T-helper 2 cell (primary cell): ENCODE measurements at places on chromosomes 16 and 17.

- peak; percentile 70 for DNase-seq
Observed at GRCh38 chr17:63700528-63701455, 867 bp upstream of the LIMD2 start.

GRCh38 chr17:82917699-82918345 is 78.0 kb upstream of the ZNF750 start:
- DNase-seq: no peak

DNA sequence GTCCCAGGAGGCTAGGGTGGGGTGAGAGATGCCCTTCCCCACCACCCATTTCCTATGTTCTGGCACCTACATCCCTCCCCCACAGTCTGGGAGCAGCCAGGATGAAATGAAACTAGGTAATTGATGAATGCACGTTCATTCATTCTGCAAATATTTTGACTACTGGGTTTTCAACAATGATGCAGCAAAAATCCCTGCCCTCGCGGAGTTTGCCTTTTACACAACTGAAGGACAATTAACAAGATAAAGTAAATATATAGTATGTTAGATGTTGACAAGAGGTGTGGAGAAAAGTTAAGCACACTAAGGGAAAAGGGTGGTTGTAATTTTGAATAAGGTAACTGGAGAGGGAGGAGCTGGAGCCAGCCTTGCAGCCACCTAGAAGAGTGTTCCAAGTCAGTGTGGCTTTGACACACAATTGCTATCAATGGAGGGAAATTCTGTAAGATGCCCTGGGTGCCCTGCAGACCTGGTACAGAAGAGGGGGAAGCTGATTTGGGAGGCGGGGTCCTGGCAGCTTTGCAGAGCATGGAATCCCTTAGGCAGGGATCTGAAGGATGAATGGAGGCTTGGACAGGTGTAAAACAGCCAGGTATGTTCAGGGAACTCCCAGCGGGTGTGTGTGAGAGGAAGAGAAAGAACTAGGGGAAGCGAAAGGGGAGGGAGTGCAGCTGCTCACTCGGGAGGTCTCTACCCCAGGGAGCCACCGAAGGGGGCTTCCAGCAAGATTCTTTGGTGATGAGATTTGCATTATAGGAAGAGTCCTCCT is 2.5 kb downstream of the TMEM92 start:
- DNase-seq: no peak

GRCh38 chr16:55101026-55101425 is 170.4 kb downstream of the IRX5 start:
- DNase-seq: no peak

- no peak for DNase-seq
Observed at GRCh38 chr17:62098623-62099231, 33.6 kb upstream of the MED13 start.

DNA sequence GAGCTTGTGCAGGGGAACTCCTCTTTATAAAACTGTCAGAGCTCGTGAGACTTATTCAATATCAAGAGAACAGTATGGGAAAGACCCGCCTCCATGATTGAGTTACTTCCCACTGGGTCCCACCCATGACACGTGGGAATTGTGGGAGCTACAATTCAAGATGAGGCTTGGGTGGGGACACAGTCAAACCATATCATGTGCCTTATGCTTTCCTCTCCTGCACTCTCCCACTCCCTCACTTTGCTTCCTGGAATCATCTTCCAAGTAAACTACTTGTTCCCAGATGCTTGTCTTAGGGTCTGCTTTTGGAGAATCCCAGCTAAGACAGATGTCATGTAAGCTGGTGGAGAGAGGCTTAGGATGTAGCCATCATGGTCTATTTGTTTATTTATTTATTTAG is 271.2 kb downstream of the HAPSTR1 start:
- no peak for DNase-seq

- DNase-seq: no peak
Observed at GRCh38 chr16:4420505-4421105, 4.2 kb upstream of the CORO7 start.

DNA sequence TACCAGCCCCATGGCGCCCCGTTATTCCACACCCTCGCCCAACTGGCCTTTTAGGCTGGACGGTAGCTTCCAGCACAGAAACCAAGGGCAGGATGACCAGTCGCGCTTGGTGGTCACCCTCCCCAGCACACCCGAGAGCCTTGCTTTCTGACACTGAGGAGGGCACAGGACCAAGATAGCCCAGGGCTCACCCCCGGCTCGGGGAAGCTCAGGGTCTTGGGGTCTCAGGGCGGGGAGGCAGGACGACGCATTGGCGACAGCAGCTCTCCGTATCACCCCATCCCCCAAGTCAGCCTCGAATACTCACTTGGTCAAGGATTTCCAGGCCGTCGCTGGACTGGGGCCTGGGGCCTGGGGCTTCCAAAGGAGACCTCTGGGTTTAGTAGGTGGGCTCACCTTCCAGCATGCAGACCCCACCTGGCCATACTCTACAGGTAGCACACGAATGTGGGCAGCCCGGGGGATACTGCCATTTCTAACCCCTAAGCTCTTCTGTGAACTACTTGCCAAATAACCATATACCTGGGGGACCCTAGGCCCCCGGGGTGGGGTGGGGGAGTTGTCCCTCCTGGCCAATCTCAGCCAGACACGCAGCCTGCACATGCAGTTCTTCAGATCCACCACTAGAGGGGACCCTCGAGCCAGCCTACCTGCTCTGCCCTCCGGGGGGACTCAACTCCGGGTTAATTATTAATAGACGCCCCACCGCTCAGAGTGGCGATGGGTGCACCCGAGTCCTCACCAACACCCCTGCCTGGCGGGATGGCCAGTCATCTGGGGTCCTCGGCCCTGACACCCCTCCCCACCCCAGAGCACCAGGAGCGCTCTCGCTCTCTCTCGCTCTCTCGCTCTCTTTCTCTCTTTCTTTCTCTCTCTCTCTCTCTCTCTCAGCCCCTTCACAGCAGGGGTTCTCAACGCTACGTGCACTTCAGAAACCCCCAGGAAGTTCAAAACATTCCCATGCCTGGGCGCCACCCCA is 30.0 kb downstream of the TBC1D16 start:
- DNase-seq: peak; percentile 41

DNA sequence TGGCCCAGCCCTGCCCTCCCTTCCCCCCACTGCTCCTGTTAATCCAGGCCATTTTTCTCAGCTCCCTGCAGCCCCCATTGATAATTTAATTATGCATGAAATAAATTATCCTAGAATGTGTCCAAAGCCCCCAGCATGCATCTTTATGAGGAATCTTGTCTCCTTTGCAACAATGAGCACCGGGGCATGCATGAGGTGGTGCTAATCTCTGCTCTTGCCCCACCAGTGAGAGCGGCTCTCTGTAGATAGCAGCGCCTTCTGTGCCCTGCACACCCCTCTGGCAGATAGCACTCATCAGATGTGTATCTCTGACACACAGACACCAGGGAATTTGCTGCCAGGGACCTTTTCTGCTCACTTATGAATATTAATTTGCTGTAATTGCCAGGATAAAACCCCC is 140.2 kb upstream of the CDC42EP4 start:
- DNase-seq: no peak

GRCh38 chr16:77403732-77404131 is 31.1 kb downstream of the ADAMTS18 start:
- no peak for DNase-seq

GRCh38 chr16:31456988-31457360 is 2.3 kb upstream of the ARMC5 start:
- DNase-seq: no peak

GRCh38 chr16:79013930-79014660 is 586.4 kb downstream of the MAF start:
- DNase-seq: no peak

GRCh38 chr17:57875290-57876022 is 25.6 kb upstream of the MRPS23 start:
- DNase-seq: no peak

DNA sequence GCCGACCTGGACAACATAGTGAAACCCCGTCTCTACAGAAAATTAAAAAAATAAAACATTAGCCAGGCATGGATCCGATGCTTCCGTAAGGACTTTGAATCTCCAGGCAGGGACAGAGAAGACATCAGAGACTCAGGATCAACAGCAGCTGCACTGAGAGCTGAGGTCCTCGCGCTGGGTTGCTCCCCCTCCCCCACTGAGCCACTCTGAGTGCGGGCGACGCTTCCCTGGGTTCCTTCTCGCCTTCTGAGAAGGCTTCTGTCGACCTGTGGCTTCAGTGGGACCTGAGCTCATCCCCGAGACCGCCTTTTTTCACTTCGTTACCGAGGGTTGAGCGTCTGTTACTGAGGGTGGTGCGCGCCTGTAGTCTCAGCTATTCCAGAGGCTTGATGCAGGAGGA is 20.4 kb downstream of the ACTG1 start:
- DNase-seq: no peak

DNA sequence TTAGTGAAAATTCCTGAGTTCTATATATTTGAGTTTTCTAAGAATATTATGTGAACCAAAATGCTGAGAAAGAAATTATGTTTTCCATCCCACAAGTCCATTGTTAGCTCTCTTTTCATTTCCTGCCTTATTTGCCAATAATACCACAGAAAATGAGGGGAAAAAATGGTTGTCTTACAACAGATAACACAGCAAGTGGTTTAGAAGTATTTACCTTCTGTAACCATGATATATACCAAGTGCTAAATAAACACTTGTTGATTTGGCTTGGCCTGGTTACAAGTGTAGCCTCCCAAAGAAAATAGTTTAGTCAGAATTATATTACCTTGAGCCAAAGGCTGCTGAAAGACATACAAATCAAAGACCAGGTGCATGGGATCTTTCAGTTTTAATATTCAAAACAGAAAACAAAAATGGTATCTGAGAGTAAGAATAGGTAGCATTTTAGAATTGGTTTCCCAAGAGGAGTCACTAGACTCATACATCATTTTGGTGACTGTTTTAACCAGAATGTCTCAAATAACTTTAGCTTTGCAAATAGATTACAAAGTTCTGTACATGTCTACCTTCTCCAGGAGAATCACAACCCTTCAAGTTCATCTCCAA is 439.8 kb upstream of the DYNLRB2 start:
- DNase-seq: no peak

GRCh38 chr16:66886914-66887313 is 6.6 kb downstream of the PDP2 start:
- no peak for DNase-seq

DNA sequence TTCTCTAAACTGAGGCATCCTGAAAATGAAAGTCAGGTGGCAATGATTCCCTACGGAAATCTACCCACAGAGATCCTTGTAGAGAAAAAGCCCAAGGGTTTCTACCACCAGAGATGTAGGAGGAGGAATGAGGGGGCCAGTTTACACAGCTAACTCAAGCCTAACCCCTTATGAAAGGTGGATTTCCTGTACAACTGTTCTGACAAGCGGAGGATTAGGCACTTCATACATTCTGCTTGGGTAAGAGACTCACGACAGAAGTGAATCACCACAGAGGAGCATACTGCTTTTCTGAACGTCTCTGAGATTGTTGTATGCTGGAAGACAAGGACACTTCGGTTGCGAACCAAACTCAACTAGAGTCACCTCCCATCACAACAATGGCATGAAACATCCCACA is 72.7 kb downstream of the SMG6 start:
- DNase-seq: no peak

DNA sequence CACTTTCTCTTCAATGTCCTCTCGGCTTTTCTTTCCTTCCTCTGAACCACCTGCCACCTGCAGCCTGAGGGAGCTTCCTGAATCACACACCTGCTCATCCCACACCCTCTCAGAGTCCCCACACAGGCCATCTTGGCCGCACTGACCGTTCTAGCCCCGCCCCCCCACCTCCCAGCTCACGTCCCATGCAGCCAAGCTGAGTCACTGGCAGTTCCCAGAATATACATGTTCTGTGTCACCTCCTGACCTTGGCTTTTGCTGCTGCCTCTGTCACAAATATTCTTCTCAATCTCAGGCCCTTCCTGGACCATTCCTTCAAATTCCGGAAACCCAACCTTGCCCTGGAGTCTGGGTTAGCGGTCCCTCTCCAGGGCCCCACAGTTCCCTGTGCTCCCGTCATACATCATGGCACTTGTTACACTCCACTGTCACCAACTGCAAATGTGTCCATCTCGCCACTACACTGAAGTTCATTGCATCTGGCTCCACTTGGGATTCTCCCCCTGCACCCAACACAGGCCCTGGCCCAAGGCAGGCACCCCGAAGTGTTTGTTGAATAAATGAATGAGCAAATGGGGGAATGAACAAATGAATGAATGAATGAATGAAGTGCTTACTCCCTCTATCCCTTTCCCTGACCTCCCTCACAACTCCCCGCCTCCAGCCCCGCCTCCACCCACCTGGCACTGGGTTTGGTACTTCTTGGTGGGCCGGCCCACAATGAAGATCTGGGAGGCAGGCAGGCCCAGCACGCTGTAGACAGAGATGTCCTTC is 12.8 kb downstream of the PIMREG start:
- DNase-seq: no peak

- DNase-seq: no peak
Observed at GRCh38 chr16:51756447-51757123, 605.5 kb upstream of the SALL1 start.
